ENCODE measurements at places on chromosomes 6 and 20. TPM values are rescaled to one million over a fixed set of nuclear protein-coding genes. Genes with fewer than 3 reads are reported as not detected.

The ANGPT4 gene
- total RNA-seq, result 0.66 TPM

The C2 gene
- total RNA-seq, result 1.3 TPM

The GSTA1 gene
- 54.1 TPM for total RNA-seq

The IPCEF1 gene
- total RNA-seq, result 5.7 TPM

The OPN5 gene
- total RNA-seq, result not detected

The PLEKHG1 gene
- total RNA-seq, result 4.2 TPM

DNA sequence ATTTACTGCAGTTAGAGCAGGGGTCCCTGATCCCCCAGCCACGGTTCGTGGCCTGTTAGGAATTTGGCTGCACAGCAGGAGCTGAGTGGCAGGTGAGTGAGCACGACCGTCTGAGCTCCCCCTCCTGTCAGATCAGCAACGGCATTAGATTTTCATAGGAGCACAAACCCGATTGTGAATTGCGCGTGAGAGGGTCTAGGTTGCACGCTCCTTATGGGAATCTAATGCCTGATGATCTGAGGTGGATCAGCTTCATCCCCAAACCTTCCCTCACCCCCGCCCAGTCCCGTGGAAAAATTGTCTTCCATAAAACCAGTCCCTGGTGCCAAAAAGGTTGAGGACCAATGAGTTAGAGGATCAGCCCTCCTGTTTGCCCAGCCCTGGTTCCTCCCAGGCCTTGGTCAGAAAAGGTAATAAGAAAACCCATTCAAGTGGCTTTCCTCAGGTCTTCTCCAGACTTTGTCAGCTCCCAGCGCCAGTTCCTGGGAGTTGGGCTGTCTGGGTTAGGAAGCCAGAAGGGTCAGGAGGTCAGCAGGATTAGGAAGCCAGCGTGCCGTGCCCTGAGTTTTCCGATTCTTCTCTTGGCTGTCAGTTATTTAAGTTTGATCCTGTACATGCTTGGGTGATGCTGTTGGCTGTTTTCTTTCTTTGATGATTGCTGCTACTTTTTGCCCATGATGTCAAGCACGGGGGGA is 139.9 kb upstream of the PMEPA1 start:
- no peaks in the 10 kb centered on the region for H3K4me1 ChIP-seq
- no peaks in the 10 kb centered on the region for H3K36me3 ChIP-seq
- no peak overlapping the region for H3K27ac ChIP-seq
- no peak overlapping the region for H3K4me3 ChIP-seq
- DNase-seq, result no peak

DNA sequence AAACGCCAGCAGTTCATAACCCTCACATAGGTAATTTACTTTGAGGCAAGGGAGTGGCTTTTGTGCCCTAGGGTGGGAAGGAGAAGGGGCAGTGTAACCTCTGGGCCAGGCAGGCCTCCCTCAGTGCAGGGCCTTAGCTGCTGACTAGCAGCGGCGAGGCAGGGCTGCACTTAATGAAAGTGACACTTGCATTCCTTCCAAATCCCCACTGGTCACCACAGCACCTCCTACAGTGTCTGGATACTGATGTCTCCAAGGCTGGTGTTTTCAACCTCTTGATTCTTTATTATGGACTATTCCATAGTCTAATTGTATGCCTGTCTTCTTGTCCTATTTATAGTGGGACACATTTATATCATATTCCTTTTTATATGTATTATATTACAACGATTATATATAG is 152.7 kb downstream of the LY86 start:
- H3K27me3 ChIP-seq, result no peaks in the 10 kb centered on the region
- no peak overlapping the region for H3K27ac ChIP-seq
- DNase-seq, result no peak
- H3K4me3 ChIP-seq, result no peak overlapping the region

- no peak for DNase-seq
- H3K27ac ChIP-seq, result no peak overlapping the region
- no peaks in the 10 kb centered on the region for H3K27me3 ChIP-seq
- no peak overlapping the region for H3K4me3 ChIP-seq
Observed at GRCh38 chr6:21157186-21157929, 436.2 kb upstream of the SOX4 start.

GRCh38 chr20:23568320-23568970 is at the start of gene CST9L:
CST9L (minus strand) TSS chr20:23568484; CDS start chr20:23568450, 34 bp downstream.
- H3K4me1 ChIP-seq, result no peaks in the 10 kb centered on the region
- H3K4me3 ChIP-seq, result no peak within 1 kb of the TSS
- no peak within 1 kb of the TSS for H3K27ac ChIP-seq

- no peak overlapping the region for H3K27ac ChIP-seq
- no peaks in the 10 kb centered on the region for H3K27me3 ChIP-seq
- H3K36me3 ChIP-seq, result no peaks in the 10 kb centered on the region
- no peak overlapping the region for H3K4me3 ChIP-seq
- no peaks in the 10 kb centered on the region for H3K4me1 ChIP-seq
Observed at GRCh38 chr20:33103556-33103955, 24.1 kb downstream of the BPIFB4 start.

DNA sequence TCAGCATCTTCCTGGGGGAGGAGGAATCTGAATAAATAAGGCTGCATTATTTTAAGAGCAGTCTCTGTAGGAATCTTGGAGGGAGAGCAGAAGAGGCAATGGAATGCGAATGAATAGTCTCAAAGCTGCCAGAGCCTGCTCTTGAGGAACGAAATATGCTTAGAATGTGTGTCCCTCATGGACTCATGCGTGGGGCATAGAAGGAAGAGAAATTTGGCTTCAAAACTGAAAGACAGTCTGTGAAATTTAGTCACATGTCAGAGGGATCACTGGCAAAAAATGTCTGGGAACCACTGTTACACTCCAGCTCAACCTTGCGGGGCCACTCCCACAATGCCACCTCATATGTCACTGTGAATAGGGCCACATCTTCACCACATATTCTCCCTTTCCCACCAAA is 95.5 kb downstream of the GJA10 start:
- no peak overlapping the region for H3K4me3 ChIP-seq
- H3K27me3 ChIP-seq, result no peaks in the 10 kb centered on the region

GRCh38 chr20:25534845-25535244 is 50.5 kb downstream of the NINL start:
- DNase-seq, result no peak
- peaks cover 22% of the 10 kb centered on the region for H3K4me1 ChIP-seq
- no peaks in the 10 kb centered on the region for H3K27me3 ChIP-seq

DNA sequence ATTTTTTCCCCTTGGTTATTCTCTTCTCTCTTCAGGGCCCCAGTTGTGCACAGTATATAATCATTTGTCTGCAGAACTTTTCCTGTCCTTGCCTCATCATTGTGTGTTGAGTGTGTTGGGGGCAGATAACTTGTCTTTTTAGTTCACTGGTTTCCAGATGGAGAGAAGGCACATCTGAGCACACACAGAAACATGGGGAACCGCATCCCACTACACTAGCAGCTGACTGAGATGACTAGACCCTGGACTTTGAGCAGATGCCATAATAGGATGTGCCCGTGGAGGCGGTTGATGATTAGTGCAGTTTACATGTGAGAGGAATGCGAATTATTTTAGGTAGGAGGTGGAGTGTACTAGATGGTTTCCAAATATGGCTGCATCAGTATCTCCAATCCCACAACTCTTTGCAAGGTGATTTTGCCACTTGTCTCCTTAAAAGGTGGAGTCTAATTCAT is 26.5 kb upstream of the SH3BGRL2 start:
- no peaks in the 10 kb centered on the region for H3K27me3 ChIP-seq
- H3K27ac ChIP-seq, result no peak overlapping the region
- DNase-seq, result no peak

DNA sequence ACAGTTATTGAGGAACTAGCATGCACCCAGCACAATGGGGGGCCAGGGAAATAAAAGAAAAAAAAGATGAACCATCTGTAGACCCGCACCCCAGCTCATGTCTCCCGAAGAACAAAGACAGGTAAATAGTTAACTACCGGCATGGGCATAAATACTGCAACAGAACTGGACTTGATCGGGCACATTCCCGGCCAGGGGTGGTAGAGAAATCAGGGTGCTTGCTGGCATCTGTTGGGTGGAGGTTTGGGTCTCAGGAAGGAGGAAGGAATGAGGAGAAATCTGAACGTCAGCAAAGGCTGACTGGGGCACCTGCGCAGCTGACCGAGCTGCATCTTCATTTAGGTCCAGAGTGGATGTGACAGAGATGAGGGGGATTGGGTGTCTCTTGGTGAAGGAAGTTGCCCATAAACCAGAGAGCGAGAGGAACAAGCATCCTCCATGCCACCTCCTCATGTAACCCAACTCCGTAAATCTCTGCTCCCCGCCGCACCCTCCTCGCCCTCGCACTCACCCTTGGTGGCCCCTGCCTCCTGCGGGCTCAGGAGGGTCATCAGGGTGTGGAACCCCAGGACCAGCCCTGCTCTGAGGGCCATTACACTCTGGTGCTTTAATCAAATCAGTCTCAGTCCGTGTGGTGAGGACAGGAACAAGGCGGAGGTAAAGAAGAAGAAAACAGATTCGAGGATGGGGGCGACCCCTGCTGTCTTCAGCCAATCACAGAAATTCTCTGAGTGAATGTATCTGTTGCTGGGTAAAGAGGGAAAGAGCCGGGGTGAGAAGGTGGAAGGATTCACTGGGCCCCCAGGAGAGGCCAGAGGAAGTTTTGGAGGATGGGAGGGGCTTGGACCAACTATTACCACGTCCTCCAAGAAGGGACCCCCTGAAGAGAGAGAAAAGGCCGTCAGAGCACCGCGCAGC is at the start of gene HLA-DOA:
HLA-DOA (minus strand) TSS at position 648 of the 918 bp plus-strand sequence.
- no peak within 1 kb of the TSS for H3K27ac ChIP-seq
- H3K4me3 ChIP-seq, result no peak within 1 kb of the TSS
- H3K27me3 ChIP-seq, result no peaks in the 10 kb centered on the region
- peak; percentile 35 for DNase-seq
- H3K4me1 ChIP-seq, result peaks cover 6% of the 10 kb centered on the region

- no peak overlapping the region for H3K4me3 ChIP-seq
- H3K27ac ChIP-seq, result no peak overlapping the region
- H3K27me3 ChIP-seq, result no peaks in the 10 kb centered on the region
- DNase-seq, result no peak
Observed at GRCh38 chr6:34798057-34798456, 6.2 kb downstream of the BLTP3A start.

DNA sequence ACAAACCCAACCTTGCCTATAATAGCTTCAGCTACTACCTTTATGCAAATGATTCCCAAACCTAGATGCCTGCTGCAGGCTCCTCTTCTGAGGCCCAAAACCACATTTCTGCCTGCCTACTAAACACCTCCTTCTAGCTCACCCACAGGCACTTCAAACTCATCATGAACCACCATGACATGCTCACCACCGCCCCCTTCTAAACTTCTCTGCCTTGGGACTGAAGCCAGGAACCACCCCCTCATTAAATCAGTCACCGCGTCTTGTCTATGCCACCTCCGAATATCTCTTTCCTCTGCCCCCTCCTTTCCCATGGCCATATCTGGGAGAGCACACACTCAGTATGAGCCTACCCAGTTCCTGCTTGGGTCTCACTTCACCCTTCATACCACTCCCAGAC is 101.2 kb downstream of the SNAP25 start:
- no peaks in the 10 kb centered on the region for H3K36me3 ChIP-seq
- no peaks in the 10 kb centered on the region for H3K27me3 ChIP-seq
- no peak overlapping the region for H3K27ac ChIP-seq

DNA sequence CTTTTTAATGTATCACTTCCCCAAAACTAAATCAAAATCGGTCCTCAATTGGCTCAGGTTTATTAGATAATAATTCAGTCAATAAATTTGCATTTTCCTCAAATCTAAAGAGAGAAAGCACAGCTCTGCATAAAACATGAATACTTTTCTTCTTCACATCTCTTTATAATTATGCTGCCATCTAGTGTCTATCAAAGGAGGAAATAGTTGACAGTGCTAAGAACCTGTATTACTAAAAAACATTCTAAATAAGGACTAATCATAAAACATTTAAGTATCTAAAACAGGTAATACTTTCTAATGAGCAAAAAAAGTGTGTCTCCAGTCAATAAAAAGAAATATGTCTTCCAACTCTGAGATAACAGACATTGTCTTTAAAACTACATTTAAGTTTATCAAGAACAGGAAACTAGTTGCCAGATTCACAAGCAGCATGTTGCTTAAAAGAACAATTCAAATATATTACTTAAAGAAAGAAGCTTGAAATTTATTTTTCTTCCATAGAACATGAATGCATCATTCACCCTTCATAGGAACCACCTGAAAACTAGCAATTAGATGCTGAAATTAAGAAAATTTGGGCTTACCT is 56.5 kb upstream of the DST start:
- no peaks in the 10 kb centered on the region for H3K27me3 ChIP-seq
- no peak for DNase-seq
- H3K27ac ChIP-seq, result no peak overlapping the region
- no peaks in the 10 kb centered on the region for H3K36me3 ChIP-seq
- no peak overlapping the region for H3K4me3 ChIP-seq

GRCh38 chr20:59177266-59178250 is 13.9 kb downstream of the ZNF831 start:
- no peak overlapping the region for H3K4me3 ChIP-seq
- no peak for DNase-seq
- H3K27ac ChIP-seq, result no peak overlapping the region
- no peaks in the 10 kb centered on the region for H3K27me3 ChIP-seq
- H3K4me1 ChIP-seq, result no peaks in the 10 kb centered on the region

- peaks cover 7% of the 10 kb centered on the region for H3K4me1 ChIP-seq
- no peak overlapping the region for H3K27ac ChIP-seq
- DNase-seq, result no peak
- no peaks in the 10 kb centered on the region for H3K36me3 ChIP-seq
- H3K27me3 ChIP-seq, result no peaks in the 10 kb centered on the region
Observed at GRCh38 chr20:25320035-25320800, 70.4 kb downstream of the ABHD12 start.

DNA sequence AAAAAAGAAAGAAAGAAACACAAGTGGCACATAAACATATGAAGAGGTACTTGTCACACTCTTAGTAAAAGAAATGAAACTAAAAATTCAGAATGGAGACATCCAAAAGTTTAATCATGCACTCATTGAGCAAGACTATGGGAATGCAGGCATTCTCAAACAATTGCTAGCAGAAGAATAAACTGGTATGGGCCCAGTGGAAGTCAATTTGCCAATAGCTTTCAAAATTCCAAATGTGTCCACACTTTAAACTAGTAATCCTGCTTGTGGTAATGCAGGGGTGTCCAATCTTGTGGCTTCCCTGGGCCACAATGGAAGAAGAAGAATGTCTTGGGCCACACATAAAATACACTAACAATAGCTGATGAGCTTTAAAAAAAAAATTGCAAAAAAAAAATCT is 97.4 kb downstream of the EPB41L2 start:
- H3K27me3 ChIP-seq, result no peaks in the 10 kb centered on the region
- H3K4me1 ChIP-seq, result peaks cover 4% of the 10 kb centered on the region
- no peak overlapping the region for H3K4me3 ChIP-seq

DNA sequence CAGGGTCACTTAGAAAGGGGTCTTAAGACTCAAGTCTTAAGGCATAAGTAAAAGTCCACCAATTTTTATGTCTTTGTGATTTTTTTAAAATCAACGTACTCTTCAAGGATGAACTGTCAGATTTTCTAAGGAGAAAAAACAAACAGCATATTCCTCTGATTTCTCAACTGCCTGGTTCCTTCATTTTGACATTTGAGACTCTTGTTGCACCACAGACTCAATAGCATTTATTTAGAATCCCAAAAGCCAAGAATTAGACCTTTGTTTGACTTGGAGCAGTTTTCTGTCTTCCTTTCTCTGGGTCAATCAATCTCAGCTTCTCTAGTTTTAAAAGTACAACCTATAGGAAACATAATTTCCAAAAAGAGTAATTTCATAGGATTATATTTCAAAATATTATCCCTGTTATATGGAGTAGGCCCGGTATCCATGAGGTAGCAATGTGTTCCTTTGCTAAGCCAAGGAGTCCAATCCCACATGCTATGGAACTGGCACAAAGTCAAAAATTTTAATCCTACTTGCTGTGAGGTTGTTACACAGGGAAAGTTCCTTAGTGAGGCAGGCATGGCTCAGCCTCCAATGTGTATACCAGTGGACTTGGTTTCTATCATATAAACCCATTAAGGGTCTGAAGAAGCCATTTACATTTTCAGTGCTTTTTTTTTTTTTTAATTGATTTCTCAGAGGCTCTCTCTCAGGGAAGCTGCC is 405.7 kb downstream of the KIF16B start:
- no peak overlapping the region for H3K27ac ChIP-seq
- H3K27me3 ChIP-seq, result no peaks in the 10 kb centered on the region
- H3K36me3 ChIP-seq, result no peaks in the 10 kb centered on the region
- no peak overlapping the region for H3K4me3 ChIP-seq
- no peak for DNase-seq

Data from body of pancreas (tissue), 4 donors.